ENCODE measurements at places on chromosomes 6 and 20.
A peak's percentile ranks its signal among the peaks of the same experiment; 100 is the strongest.

GRCh38 chr6:161198176-161198575 lies 75.7 kb downstream of the AGPAT4 start:
- DNase-seq = no peak

GRCh38 chr20:34626992-34627391 lies 49.9 kb downstream of the PIGU start:
- no peak for DNase-seq

DNA sequence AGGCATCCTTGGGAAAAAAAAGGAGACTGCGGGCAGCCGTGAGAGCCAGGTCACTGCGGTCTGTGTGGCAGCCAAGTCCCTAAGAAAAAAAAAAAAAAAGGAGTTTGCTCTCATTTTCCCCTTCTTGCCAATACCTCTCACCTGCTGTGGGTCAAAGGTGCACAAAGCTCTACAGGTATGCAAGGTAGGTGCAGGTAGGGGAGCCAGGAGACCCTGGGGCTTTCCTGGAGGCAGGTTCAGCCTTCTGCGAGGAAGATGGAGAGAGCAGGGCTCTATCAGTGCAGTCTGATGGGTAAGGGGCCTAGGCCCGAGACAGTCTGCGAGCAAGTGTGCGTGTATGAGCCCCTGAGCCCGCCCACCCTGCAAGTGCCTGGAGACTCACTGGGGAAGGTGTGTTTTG lies 12.3 kb upstream of the SNAI1 start:
- no peak for DNase-seq

DNA sequence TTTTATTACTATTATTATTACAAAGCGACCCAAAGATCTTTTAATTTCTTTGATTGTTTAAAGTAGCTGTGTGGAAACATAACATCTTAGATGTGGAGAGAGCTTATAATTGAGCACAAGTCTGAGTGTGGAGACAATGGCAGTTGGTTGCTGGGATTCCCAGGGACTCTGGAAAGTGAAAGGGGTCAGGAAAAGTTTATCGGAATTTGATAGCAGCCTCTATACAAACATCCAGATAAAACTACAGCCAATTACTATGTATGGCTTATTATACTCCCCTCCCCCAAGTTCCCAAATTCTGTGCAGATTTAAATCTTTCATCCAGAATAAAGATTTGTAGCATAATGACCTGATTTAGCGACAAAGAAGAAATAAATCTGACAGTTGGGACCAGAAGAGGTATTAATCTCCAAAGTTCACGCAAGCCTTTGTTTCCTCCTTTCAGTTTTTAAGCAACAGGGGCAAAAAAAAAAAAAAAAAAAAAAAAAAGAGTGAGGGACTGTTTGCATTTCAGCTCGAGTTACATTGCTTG lies 121.4 kb upstream of the MAP3K7 start:
- DNase-seq = no peak

DNA sequence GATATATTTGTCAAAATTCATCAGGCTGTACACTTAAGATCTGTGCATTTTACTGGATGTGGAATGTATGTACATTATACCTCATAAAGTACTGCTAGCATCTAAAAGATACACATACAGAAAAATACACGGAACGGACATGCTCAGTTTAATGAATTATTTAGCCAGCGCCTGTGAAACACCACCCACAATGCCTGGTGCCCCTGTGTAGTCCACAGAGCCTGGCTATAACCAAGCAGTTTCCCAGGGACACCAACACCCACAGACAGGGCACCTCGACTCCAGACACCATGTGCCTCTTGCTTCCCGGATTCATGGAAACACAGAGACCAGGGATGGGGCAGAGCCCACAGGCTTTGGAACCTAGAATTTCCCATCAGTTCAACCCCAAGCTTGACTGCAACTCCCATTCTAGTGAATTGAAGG lies 17.4 kb upstream of the ARMC12 start:
- DNase-seq = no peak

DNA sequence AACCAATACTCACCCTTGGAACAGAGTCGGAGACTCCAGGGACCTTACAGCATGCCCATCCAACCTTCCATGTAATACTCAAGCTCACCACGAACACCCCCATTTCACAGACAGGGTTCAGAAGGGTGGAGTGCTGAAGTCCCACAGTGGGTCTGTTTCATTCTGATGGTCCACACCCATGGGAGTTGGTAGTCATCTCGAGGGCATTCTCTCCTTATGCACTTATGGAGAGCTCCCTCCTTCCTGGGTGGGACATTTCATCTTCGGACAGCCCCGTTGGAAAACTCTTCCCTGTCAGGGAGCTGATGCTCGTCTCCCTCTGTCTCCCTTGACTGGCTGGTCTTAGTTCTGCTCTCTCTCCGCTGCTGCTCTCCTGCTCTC lies 38.9 kb downstream of the COX4I2 start:
- DNase-seq = no peak

GRCh38 chr6:11424395-11425034 lies 113.0 kb upstream of the TMEM170B start:
- no peak for DNase-seq

GRCh38 chr6:20846602-20847028 lies 312.4 kb downstream of the CDKAL1 start:
- no peak for DNase-seq

GRCh38 chr20:32484958-32485769 lies 100.0 kb downstream of the NOL4L start:
- DNase-seq = no peak

DNA sequence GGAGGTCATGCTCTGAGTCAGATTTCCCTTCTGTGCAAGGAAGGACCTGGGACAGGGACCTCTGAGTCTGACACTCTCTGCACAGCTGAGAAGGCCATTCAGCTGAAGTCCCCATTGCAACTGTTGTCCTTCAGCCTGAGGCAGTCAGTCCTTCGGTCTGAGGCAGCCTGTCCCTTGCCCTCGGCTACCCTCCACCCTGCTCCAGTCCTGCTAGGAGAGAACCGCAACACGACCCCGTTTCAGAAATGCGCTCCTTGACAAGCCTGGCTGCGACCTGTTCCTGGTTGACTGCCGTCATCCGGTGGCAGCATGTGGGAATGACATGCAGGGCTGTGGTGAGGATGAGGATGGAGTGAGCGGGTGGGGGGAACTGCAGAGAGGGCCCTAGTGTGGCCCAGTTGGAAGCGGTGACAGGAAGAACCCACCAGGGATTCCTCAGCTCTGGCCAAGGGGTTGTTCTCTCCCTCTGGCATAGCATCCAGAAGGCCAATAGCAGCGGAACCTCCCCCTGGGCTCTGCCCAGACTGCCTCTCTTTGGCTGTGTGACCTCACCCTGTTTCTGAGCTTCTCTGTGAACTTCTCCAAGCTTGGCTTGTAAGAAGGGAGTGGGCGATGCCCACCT lies 40.3 kb upstream of the ANGPT4 start:
- DNase-seq = no peak

DNA sequence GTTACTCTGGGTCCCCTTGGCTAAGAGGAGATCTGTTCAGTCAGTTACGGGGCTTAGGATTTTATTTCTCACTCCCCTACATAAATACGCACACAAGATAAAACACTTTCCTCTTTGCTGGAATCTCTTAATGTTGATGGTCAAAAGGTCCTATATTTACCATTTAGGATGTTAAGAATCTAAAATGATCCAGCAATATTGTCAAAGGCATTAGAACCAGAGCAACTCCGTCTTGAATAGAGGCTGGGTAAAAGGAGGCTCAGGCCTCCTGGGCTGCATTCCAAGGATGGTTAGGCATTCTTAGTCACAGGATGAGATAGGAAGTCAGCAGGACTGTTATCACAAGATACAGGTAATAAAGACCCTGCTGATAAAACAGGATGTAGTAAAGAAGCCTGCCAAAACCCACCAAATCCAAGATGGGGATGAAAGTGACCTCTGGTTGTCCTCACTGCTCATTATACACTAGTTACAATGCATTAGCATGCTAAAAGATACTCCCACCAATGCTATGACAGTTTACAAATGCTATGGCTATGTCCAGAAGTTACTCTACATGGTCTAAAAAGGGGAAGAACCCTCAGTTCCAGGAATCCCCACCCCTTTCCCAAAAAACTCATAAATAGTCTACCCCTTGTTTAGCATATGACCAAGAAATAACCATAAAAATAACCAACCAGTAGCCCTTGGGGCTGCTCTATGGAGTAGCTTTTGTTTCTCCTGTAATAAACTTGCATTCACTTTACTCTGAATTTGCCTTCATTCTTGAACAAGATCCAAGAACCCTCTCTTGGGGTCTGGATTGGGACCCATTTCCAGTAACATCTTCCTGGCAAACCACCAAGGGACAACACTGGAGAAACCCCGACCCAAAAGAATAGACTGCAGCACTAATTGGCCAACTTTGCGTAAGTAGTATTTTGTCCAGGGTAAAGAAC lies 107.5 kb downstream of the DTNBP1 start:
- no peak for DNase-seq

DNA sequence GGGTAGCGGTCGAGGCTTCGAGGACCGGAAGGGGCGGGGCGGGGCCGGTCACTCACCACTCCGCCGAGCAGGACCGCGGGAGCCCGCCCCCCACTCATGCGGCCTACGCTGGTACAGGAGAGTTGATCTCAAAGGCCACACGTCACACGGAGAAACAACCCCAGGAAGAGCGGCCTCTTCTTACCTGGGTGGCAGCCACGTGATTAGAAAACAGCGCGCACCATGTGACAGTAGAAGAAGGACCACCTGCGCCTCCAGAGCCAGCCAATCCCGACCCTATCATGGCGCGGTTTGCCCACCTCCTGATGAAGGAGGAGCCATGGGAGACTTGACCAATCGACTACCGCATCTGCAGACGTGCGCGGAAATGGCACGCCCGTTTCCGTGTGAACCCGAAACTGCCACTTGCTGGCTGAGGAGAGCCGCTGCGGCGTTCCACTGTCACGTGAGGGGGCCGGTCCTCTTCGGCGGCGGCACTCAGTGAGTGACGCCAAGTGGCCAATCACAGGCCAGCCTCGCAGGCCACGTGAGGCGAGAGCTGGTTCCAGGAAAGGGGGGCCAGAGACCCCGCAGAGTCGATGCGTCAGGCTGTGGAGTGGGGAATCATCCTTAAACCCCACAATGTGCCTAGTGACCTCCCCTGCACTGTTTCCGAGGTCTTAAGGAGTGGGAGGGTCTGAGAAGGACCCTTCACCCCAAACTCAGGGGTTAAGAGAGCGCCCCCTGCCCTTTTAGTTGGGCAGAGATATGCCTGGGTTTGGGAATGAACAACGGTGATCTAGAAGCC lies at the start of gene CUTA:
Gene CUTA (minus strand): TSS at position 205 of the 787 bp plus-strand sequence. CDS start 107 bp downstream, at position 98.
- DNase-seq = peak; percentile 99

DNA sequence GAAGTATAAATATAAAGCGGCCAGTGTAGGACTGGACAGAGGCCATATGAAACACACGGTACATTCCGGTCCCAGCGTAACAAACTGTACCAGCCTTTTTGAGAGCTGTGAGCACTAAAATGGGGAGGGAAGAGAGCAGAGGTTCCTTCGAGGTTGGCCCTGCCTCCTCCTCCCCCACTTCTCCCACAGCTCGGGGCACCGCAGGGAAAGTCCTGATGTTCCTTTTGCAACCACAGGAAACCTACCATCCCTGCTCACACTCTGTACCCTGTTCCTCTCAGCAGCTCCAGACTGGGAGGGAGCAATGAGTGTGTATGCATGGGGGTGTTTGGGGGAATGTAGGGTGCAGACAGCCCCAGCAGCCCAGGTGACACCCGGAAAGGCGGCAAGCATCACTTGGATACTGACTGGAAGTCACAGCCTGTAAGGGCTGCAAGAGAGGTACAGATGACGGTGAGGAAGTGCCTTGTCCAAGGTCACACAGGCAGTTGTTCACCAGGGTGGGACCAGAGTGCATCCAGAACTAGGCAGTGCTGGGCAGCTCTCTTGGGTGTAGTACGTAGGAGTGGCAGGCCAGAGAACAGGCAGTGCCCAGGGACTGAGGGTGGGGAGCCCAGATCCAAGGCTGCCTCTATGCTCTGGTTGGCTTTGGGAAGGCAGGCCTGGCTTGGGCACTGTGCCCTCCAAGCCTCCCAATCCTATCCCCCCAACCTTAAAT lies 11.0 kb upstream of the ARMC12 start:
- no peak for DNase-seq

DNA sequence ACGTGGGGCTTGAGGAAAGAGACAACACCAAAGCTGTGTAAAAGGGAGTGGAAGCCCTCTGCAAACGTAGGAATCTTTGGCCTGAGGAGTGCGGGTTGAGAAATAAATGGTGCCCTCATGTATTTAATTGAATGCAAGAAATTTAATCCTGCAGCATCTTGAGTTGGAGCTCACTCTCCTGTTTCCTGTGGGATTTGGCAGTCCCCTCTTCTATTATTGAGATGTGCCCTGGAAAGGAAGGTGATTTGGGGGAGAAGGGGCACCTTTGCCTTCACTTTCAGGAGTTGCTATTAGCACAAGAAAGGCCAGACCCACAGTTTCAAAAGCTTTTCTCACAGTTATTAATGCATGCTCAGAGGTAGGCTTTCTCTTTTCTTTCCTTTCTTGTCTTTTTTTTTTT lies 201.4 kb upstream of the HDDC2 start:
- DNase-seq = no peak

- DNase-seq = no peak
These were observed 52.9 kb upstream of the CTNNBL1 start for GRCh38 chr20:37640600-37641561.

GRCh38 chr6:108944707-108945680 lies 96.8 kb downstream of the ARMC2 start:
- DNase-seq = peak; percentile 93

DNA sequence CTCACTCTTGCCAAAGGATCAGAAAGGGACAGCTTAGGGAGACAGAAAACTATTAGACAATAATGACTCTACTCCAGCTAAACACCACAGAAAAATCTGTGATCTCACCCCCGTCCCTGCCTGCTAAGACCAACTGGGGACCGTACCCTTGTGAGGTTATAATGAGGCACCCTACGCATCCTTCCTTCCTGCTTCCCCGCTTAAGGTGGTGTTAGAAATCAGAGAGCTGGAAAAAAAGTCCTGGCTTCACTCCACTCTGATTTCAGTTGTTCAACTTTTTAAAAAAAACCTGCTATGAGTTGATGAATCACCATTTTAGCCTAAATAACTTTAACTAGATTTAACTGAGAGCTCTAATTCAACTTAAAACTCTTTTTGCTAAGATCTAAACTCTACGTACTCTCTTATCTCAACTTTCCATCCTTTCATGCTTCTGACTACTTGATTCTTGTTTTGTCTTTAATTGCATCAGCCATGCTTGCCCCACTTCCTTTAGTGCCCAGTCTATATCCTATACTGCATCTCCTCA lies 35.8 kb upstream of the TMEM14A start:
- DNase-seq = no peak

DNA sequence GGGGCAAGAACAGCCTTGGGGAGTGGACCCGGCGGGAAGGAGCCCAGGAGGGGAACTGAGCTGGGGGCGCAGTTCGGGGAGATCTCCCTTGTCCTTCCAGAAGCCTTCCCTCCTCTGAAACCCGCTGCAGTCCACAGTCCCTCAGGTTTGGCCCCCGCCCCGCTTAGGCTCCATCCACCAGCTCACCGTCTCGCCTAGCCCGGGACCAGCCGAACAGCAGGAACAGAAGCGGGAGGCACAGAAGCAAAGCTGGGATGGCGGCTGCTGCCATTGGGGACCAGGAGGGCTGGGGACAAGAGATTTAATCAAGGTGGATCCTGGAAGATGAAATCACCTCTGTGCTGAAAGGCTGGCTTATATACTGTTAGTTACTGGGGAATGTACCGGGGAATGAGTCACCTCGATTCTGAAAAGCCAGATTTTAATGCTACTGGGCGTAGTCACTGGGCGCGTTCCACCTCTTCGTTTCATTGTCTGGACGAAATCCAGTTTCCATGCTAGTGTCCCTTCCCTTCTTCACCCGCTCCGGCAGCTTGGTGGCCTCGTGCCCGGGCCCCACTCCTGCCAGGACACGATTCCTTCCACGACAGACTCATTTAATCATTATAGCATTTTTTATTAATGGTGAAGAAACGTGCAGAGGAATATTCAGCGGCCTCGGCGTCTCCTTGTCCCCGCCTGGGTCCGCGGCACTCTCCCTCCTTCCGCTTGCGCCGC lies at the start of gene RAET1L:
Gene RAET1L (minus strand): TSS at position 332 of the 717 bp plus-strand sequence. CDS start 61 bp downstream, at position 271.
- peak; percentile 39 for DNase-seq

GRCh38 chr6:41648921-41649320 lies 10.7 kb downstream of the MDFI start:
- DNase-seq = no peak

All from BJ (cell line).